SJCRH30 (cell line): ENCODE measurements at places on chromosomes 7 and 10. TPM values are rescaled to one million over a fixed set of nuclear protein-coding genes. Genes with fewer than 3 reads are reported as not detected.

GRCh38 chr7:46015107-46015868 is 94.2 kb upstream of the IGFBP3 start:
- H3K4me1 ChIP-seq, result peaks cover 16% of the 10 kb centered on the region
- peak; percentile 98 for DNase-seq
- 0 out of 2 replicates have a peak overlapping the region, but pooled peaks have one; percentile 15 for H3K4me3 ChIP-seq
- peak overlapping the region; percentile 24 for H3K27ac ChIP-seq

DNA sequence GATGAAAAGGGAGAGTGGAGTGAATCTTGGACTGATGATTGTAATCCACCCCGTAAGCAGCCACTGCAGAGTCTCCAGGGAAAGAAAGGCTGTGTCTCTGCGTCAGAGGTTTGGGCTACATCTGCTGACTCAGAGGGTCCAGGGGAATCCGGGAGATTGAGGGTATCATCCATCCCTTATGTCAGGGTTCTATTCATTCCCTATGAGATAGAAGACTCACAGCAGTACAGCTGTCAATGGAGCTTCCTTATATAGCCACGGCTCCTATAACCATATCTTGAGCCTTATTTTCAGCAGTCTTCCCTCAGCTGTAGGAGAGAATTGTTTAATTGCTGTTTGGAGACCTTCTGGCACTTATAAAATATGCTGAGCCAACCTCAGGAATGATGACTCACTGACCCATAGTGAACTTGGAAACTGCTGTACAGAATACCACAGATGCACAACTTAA is 558.2 kb upstream of the PFKP start:
- DNase-seq, result no peak
- no peak overlapping the region for H3K4me3 ChIP-seq
- no peaks in the 10 kb centered on the region; the same call in 1 of the 2 replicates for H3K4me1 ChIP-seq
- no peak overlapping the region for H3K27ac ChIP-seq
- no peaks in the 10 kb centered on the region for H3K36me3 ChIP-seq
- no peaks in the 10 kb centered on the region for H3K27me3 ChIP-seq

- H3K36me3 ChIP-seq, result peaks cover 16% of the 10 kb centered on the region; the same call in 1 of the 2 replicates
- no peaks in the 10 kb centered on the region for H3K27me3 ChIP-seq
- no peak overlapping the region for H3K4me3 ChIP-seq
- no peak overlapping the region for H3K27ac ChIP-seq
- H3K4me1 ChIP-seq, result peaks cover 12% of the 10 kb centered on the region
Measured at GRCh38 chr7:30925117-30925516, 13.5 kb downstream of the AQP1 start.

Gene VGF
- total RNA-seq, result 0.10 and 0.18 TPM in 2 replicates

DNA sequence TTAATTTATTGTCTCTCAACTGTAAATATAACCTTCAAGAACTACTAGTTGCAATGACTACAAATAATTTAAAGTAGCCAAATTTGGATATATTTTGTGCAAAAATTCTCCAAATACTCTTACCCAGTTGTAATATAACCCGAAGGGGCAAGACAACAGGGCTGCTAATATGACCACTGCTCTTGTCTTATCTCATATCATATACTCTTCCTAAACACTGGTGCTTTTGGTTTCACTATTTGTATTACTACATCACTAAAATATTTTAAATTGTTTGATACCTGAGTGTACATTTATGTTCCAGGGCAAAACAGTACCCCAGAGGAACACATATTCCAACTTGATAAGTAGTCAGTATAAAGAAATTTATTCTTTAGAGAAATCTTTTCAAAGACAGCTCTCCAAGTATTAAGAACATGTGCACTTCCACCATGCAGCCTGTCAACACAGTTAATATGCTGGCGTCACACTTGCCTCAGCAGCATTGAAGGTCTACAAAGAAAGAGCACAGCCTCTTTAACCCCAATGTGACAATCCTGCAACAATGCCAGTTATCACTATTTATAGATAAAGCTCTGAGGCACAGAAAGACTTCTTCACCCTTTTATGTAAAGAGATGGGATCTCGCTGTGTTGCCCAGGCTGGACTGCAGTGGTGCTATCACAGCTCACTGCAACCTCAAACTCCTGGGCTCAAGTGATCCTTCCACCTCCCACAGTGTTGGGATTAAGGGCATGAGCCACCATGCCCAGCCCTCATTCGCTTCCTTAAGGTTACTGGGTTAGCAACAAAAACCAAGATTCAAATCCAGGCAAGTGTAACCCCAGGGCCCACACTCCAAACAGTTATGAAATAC is 37.8 kb downstream of the RHEB start:
- H3K27ac ChIP-seq, result no peak overlapping the region
- H3K4me1 ChIP-seq, result no peaks in the 10 kb centered on the region
- H3K27me3 ChIP-seq, result no peaks in the 10 kb centered on the region
- no peak for DNase-seq
